ENCODE measurements at places on chromosomes 1 and 21. TPM values are rescaled to one million over a fixed set of nuclear protein-coding genes. Genes with fewer than 3 reads are reported as not detected.

ELF3 gene
- 66.6 TPM for polyA plus RNA-seq

GRCh38 chr1:244436336-244437085 lies 15.2 kb downstream of the ADSS2 start:
- DNase-seq: no peak

GRCh38 chr1:209802117-209802779 lies 3.7 kb downstream of the IRF6 start:
- no peak for DNase-seq

DNA sequence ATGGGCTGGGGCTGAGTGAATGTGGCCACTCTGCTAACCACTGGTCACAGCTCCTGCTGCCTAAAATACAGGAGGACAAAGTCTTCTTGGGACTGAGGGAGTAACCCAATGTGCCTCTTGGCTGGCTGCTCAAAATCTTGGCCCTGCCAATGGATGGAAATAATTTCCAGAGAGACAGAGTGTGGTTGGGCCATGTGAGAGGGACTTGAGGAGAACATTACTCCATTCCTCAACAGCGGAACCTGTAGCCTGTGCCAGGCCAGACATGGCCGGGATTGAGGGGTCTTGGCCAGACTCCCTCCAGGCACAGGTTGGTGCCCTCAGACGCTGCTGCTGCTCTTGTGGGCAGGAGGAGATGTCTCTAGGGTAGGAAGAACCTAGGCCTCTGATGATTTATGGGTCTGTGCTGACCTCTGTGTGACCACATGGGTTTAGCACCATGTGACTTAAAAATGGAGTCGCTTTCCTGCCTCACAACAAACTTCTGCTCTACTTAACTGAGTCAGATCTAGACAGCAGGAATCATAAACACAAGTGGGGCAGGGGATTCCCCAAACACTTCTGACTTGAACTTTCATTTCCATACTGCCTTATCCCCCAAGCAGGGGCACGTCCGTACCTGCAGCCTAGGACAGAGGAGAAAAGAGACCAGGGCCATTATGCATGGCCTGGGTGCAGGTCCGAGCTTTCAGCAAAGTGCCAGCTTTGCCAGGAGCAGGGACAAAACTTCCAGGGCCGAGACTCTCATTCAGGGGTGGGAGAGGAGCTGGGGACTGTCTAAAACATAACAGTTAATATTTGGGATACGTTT lies 79.2 kb downstream of the CD34 start:
- DNase-seq: no peak

- no peak for DNase-seq
Observed at GRCh38 chr1:115643666-115644065, 1.9 kb downstream of the VANGL1 start.
